Fibroblast of skin of scalp (primary cell): ENCODE measurements at places on chromosomes 1 and 21.

- peak; percentile 81 for DNase-seq
Measured at GRCh38 chr1:70319750-70320149, 34.8 kb downstream of the ANKRD13C start.

- no peak for DNase-seq
Measured at GRCh38 chr21:24939291-24939690, 668.0 kb downstream of the MRPL39 start.

GRCh38 chr1:26811057-26811456 lies 15.4 kb upstream of the ZDHHC18 start:
- no peak for DNase-seq

DNA sequence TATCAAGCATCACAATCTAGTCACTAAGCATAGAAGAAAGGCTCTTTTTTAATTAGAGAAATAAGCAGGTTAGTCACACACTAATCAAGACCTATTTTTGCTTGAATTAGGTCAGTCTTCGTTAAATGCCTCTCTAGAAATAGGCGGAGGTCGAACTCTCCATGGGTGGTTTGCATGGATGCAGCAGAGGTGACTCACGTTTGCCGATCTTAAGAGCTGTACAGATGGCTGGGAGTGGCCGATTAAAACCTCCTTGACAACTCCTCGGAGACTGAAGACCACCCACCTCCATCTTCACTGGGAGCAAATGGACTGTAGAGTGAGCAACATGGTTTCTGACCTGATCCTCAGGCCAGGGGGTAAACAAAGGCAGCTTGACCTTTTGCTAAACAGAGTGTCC lies 249.3 kb downstream of the ZNF648 start:
- DNase-seq = no peak

DNA sequence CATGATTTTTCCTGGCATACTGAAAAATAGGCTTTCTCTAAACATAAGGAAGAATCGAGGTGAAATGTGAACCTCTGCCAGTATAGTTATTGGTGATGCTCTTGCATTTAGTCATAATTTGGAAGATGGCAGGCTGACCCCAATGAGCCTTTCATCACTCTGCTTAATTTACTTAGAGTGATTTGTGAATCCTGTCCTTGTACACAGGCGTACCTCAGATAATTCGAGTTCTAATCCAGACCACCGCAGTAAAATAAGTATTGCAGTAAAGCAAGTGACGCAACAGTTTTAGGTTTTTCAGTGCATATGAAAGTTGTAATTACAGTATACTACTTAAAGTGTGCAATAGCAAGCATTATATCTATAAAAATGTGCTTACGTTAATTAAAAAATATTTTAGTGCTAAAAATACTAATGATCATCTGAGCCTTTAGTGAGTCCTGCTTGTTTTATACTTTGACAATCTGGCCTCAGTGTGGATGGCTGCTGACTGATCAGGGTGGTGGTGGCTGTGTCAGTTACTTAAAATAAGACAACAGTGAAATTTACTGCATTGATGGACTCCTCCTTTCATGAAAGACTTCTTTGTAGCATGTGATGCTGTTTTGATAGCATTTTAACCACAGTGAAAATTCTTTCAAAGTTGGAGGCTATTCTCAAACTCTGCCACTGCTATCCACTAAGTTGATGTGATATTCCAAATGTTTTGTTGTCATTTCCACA lies 1.7 kb downstream of the PKNOX1 start:
- no peak for DNase-seq

GRCh38 chr1:19945914-19946313 lies 22.5 kb upstream of the PLA2G2E start:
- no peak for DNase-seq

DNA sequence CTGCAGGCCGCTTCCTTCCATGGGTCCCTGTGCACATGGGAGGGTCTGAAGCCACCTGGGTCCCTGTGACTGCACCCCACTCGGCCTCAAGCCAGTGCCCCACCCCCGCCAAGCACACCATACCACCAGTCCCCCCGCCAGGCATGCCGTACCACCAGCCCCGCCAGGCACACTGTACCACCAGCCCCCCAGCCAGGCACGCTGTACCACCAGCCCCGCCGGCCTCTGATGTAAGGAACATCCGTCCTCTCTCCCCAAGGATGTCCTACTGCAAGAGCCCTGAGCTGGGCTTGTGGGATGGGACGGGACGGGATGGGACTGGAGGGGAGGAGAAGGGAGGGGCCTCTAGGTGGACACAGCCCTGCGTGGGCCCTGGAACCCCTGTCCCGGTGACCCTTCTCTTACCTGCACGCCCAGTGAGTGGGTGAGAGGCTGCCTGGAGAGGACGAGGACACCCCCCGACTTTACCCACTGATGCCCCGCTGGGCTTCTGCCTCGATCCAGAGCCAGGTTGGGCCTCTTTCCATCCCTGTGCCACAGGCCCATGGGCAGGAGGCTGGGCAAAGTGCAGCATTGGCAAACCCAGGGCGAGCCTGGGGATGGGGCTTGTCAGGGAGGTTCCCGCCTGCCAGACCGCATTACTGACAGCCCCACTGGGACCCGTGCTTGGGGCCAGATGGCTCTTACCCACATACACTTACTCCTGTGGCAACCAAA lies 40.8 kb upstream of the COL6A1 start:
- no peak for DNase-seq
